T-helper 17 cell (primary cell): ENCODE measurements at places on chromosomes 2 and 18. TPM values are rescaled to one million over a fixed set of nuclear protein-coding genes. Genes with fewer than 3 reads are reported as not detected.

DNA sequence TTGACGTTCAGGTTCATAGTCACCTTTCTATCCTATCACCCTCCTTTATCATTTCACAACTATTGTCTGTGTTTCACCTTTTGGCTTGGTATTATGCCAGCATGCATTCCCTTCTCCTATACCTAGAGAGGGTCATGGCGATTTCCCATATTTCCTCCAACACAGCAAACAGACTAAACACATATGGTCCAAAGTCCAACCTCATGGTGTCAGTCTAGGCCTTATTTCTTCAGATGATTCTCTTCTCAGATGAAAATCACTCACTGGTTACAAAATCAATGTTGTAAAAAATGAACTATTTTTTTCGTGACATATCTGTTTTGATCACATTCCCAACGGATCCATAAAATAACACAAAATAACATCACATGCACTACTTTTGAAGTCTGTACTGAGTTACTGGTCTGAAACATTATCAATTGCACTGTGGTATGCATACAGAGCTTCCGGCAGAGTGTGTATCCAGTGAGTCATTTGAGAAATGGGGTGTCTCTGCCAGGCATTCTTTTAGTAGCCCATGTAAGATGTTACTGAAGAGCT is 204.8 kb upstream of the GALNT5 start:
- no peak for DNase-seq

EFHD1 gene
- 1.8 TPM for total RNA-seq

GRCh38 chr2:56337342-56337741 is 153.6 kb downstream of the CCDC85A start:
- DNase-seq, result no peak

HOXD12 gene
- not detected for total RNA-seq

DNA sequence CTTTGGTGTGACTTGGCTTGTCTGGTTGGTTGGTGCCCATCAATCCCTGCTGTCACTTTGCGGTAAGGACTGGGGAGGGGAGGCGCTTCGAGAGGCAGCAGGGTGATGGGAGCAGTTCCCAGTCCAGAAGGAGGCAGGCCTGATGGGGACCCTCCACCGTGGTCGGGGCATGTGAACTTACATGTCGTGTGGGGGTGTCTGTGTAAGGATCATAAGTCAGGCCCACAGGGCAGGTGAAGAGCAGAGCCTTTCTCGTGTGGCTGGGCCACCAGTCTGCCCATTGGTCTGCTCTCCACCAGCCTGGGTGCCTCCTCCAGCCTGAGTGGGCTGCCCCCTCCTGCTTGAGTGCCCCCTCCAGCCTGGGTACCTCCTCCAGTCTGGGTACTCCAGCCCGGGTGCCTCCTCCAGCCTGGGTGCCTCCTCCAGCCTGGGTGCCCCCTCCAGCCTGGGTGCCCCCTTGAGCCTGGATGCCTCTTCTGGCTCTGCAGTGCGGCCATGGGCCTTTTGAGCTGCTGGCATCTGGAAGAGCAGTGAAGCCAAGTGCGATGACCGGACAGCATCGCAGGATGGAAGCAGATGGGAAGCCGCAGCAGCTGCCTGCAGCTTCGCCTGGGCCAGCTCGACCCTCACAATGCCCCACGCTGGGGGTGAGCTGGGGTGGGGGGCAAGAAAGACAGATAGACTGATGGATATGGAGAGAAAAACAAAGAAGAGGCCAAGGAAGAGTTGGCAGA is 25.0 kb downstream of the ATOH8 start:
- DNase-seq, result no peak

DNA sequence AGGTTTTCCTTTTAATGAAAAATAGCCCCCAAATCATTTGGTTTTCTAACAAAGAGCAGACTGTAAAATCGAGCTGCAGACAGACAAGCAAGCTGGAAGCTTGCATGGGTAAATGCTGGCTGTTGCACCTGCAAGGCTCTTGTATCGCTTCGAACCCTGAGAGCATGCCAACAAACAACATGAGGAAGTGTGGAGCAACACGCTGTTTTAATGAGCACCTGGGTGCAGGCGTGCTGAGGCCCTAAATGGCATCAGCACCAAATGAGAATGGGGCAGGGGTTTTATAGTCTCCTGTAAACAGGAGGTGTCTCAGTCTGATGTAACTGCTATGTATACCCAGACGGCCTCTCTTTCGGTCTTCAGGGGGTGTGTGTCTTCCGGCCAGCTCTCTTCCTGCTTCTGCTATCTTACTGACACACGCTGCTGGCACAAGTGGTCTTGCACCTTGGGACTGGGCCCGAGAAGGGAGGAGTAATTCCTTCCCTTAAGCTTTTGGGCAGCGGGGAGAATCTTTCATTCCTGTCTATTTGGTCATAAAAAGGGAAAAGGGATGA is 31.9 kb upstream of the CDH2 start:
- no peak for DNase-seq

DNAH7 gene
- total RNA-seq, result not detected

DNA sequence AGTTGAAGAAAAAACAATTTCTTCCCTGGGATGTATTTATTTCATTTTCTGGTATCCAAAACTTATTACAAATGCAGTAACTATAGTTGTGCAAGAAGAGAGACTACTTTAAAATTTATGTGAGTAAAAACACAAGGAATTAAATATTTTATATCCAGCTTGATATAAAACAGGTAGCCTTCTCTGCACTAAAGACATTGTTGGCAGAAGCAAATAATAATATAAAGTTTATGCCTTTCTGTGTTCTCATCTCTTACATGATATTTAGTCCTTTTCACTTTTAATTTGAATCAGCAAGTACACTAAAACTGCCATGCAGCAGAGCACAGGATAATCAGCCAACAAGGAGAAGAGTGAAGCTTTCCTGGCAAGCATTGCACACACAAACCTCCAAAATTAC is 352.7 kb downstream of the ARL6IP6 start:
- no peak for DNase-seq

GRCh38 chr2:145108361-145108778 is 588.5 kb upstream of the ZEB2 start:
- DNase-seq, result no peak

DNA sequence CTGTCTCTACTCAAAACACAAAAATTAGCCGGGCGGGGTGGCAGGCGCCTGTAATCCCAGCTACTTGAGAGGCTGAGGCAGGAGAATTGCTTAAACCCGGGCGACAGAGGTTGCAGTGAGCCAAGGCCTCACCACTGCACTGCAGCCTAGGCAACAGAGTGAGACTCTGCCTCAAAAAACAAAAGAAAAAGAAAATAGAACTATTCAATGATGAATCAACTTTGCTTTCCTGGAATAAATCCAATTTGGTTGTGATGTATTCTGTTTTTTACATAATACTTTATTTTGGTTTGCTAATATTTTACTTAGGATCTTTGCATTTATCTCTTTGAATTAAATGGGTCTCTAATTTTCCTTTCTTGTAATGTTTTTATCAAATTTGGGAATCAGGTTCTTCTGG is 86.3 kb upstream of the MBOAT2 start:
- DNase-seq, result no peak

DNA sequence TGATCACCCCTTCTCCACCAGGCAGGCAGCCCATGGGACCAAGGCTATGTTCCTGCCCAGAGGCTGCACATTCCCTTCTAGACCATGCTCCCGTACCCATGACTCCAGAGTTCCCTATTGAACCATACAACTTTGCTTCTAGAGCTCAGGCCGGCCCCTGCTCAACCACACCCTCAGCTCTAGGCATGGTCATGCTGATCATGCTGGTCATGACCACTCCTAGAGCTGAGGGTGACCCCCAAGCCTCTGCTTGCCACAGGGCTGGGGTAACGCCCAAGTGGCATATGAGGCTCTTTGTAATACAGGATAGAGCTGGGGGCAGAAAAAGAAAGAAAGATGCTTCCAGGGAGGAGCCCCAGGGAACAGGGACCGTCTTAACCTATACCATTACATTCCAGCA is 301.8 kb downstream of the SP3 start:
- no peak for DNase-seq

GRCh38 chr2:19839438-19839837 is 62.3 kb downstream of the TTC32 start:
- DNase-seq, result no peak

DNA sequence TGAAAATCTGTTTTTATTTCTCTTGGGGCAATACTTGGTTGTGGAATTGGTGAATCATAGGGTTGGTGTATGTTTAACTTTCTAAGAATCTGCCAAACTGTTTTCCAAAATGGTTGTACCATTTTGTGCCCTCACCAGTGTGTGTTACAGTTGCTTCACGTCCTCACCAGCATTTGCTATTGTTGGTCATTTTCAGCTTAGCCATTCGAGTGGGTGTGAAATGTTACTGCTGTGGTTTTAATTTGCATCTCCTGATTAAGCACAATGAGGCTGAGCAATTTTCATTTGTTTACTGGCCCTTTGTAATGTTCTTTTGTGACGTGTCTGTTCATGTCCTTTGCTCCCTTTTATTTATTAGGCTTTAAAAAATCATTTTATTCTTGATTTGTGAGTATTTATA is 49.7 kb downstream of the FOSL2 start:
- DNase-seq, result no peak

ALPP gene
- 0.29 TPM for total RNA-seq

- no peak for DNase-seq
These were observed 32.8 kb downstream of the DTNA start for GRCh38 chr18:34742891-34743341.

DNA sequence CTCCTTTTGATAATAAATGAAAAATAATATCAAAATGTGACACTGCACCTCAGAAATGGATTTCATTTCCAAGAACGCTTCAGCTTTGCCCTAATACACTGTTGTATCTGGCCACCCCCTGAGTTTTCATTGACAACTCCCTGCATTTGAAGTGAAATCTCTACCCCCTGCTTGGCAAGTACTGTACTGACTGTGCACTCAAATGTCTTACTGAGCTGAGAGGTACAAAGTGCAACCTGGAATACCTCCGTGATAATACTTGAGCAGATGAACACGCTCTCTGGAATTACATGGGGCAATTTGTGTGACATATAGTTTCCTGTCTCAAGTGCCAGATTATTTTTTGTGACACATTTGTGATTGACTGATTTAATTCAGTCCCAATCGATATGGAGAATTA is 231.1 kb downstream of the LRP1B start:
- no peak for DNase-seq

GBX2 gene
- not detected for total RNA-seq

GRCh38 chr2:135299658-135300244 is 231.3 kb downstream of the ZRANB3 start:
- no peak for DNase-seq

DNA sequence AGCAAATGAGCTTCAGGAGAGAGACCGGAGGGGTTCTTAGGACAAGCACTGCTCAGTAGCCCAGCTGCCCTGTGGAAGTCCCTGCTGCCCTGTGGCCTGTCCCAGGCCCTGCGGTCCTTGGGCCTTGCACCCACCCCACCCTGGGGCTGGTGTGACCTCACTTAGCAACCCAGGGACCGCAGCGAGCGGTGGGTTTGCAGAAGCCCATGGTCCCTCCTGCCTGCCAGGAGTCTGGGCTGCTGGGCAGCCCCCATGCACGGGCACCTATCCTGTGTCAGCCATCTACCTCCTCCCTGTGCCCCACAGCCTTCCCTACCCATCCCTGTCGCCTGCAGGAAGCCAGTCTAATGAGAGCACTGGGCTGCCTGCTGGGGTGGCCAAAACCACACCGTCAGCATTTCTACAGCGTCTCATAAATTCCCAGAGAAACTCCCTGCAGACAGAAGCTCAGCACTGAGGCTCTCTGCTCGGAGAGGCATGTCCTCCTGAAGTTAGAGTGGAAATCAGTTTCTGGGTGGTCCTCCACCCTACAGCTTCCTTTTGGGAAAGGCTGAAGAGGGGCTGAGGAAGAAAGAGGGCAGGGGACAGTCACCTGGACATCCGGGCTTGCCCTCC is 231.1 kb upstream of the HS6ST1 start:
- DNase-seq, result no peak

MROH2A gene
- total RNA-seq, result not detected

FOXD4L1 gene
- 0.10 TPM for total RNA-seq

LHCGR gene
- not detected for total RNA-seq

FAP gene
- not detected for total RNA-seq

TBR1 gene
- total RNA-seq, result not detected

- no peak for DNase-seq
These were observed 7.6 kb upstream of the PLB1 start for GRCh38 chr2:28488083-28488830.

DNA sequence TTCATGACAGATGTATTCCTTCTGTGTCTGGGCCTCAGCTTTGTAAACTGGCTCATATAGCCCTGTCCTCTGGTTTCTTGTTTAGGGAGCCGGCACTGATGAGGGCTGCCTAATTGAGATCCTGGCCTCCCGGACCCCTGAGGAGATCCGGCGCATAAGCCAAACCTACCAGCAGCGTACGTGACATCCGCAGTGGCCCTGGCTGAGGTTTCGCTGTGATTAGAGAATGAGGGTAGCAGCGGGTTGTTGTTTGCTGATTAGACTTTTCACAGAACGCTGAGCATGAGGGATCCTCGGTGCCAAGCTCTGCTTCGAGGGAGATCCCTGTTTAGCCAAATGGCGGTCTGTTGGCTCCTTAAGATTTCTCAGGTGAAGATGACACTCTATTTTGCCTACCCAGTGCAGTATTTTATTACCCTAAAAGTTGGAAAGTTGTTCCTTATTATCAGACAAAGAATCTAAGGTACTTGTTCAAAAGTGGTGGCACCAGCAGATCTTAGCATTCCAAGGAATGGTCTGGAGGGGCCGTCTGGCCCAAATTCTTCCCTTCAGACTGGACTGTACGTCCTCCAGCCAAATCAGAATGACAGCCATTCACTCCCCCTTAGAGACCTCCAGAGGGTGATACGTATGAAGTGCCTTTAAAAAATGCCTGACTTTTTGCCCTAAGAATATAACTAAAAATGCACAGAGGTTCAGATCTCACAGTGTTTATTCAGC is 21.5 kb upstream of the GMCL1 start:
- DNase-seq, result no peak

C2orf42 gene
- total RNA-seq, result 13.7 TPM

DAPL1 gene
- not detected for total RNA-seq

GRCh38 chr2:127014630-127015029 is 92.3 kb downstream of the BIN1 start:
- no peak for DNase-seq

DNA sequence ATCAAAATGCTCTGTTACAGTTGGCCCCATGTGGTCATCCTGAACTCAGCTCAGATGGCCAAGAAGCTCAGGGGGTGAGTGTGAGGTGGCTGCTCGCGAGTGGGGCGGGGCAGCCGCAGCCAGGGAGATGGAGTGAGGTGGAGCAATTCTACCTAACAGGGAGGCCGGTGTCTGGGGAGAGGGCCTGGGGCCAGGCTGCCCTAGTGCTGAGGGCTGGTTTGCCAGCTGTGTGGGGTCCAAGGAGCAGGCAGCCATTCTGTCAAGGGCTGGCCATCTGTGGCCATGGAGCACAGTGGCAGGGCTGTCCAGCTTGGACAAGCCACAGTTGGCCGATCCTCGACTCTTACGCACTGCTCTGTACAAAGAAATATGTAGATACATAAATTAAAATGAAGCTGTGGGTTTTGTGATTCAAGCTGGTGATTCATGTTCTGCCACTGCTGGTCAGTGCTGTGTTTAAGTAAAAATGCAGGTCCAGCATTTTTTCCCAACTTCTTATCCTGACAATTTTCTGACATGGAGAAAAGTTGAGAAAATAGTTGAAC is 82.1 kb downstream of the HS6ST1 start:
- DNase-seq, result no peak

ZAP70 gene
- total RNA-seq, result 406 TPM

CCDC74A gene
- total RNA-seq, result 2.3 TPM

MAP3K19 gene
- not detected for total RNA-seq

GRCh38 chr18:60506682-60507081 is 134.1 kb upstream of the MC4R start:
- no peak for DNase-seq
